HFFc6 (cell line): ENCODE measurements at places on chromosomes 2 and 18. TPM values are rescaled to one million over a fixed set of nuclear protein-coding genes. Genes with fewer than 3 reads are reported as not detected.

The NEB gene
- under 0.01 to 0.03 TPM (median 0.02 TPM) in 3 replicates for total RNA-seq

The CREG2 gene
- not detected in 3 replicates for total RNA-seq

The LYG2 gene
- not detected in 3 replicates for total RNA-seq

The ATP6V1C2 gene
- not detected in 3 replicates for total RNA-seq

GRCh38 chr2:30662268-30663131, 144.7 kb downstream of the CAPN13 start:
- no peak for DNase-seq
- H3K36me3 ChIP-seq: peaks cover 18% of the 10 kb centered on the region
- H3K4me1 ChIP-seq: peaks cover 3% of the 10 kb centered on the region; the same call in 1 of the 2 replicates
- peaks cover 3% of the 10 kb centered on the region; the same call in 1 of the 2 replicates for H3K27me3 ChIP-seq

GRCh38 chr2:216485237-216485636, 13.4 kb upstream of the RPL37A start:
- H3K27me3 ChIP-seq: no peaks in the 10 kb centered on the region; the same call in 1 of the 2 replicates
- H3K27ac ChIP-seq: no peak overlapping the region
- peaks cover 21% of the 10 kb centered on the region for H3K4me1 ChIP-seq
- DNase-seq: no peak
- no peak overlapping the region for H3K4me3 ChIP-seq

GRCh38 chr2:174035981-174036742, 71.0 kb upstream of the SP3 start:
- peaks cover 69% of the 10 kb centered on the region for H3K4me1 ChIP-seq
- no peak overlapping the region for H3K27ac ChIP-seq
- H3K4me3 ChIP-seq: no peak overlapping the region
- no peak for DNase-seq
- no peaks in the 10 kb centered on the region for H3K36me3 ChIP-seq
- no peaks in the 10 kb centered on the region; the same call in 1 of the 2 replicates for H3K27me3 ChIP-seq

DNA sequence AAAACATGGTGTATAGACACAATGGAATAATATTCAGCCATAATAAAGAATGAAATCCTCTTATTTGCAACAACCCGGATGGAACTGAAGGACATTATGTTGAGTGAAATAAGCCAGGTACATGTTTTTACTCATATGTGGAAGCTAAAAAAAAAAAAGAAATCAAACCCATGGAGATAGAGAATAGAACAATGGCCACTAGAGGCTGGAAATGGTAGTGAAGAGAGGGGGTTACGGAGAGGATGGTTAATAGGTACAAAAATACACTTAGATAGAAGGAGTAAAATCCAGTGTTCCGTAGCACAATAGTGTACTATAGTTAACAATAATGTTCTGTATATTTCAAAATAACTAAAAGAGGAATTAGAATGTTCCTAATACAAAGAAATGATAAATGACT, 12.8 kb upstream of the KIAA2012 start:
- peaks cover 4% of the 10 kb centered on the region; the same call in 1 of the 2 replicates for H3K27me3 ChIP-seq
- no peaks in the 10 kb centered on the region for H3K36me3 ChIP-seq
- H3K4me3 ChIP-seq: no peak overlapping the region
- no peak for DNase-seq
- H3K4me1 ChIP-seq: peaks cover 33% of the 10 kb centered on the region
- no peak overlapping the region for H3K27ac ChIP-seq

- H3K4me3 ChIP-seq: no peak overlapping the region
- no peaks in the 10 kb centered on the region; the same call in 1 of the 2 replicates for H3K27me3 ChIP-seq
- DNase-seq: no peak
Measured at GRCh38 chr18:36199691-36200295, 12.5 kb downstream of the MOCOS start.

DNA sequence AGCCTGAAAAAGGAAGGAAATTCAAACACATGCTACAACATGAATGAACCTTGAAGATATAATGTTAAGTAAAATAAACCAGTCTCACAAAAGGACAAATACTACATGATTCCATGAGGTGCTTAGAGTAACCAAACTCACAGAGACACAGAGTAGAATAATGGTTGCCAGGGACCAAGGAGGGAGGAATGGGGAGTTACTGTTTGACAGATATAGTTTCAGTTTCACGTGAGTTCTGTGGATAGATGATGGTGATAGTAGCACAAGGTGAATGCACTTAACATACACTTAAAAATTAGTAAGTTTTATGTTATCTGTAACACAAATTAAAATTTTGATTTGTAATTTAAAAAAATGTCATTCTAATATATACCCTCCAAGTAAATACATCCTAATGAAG, 106.9 kb upstream of the ACVR1C start:
- H3K36me3 ChIP-seq: peaks cover 62% of the 10 kb centered on the region
- peaks cover 11% of the 10 kb centered on the region; the same call in 1 of the 2 replicates for H3K4me1 ChIP-seq
- no peak overlapping the region for H3K4me3 ChIP-seq
- no peak for DNase-seq
- H3K27me3 ChIP-seq: no peaks in the 10 kb centered on the region
- H3K27ac ChIP-seq: no peak overlapping the region

- H3K27me3 ChIP-seq: no peaks in the 10 kb centered on the region
- H3K4me1 ChIP-seq: peaks cover 19% of the 10 kb centered on the region
- no peak overlapping the region for H3K4me3 ChIP-seq
- H3K27ac ChIP-seq: no peak overlapping the region
Measured at GRCh38 chr2:189851174-189851826, 67.0 kb downstream of the PMS1 start.

- H3K4me1 ChIP-seq: no peaks in the 10 kb centered on the region
- no peaks in the 10 kb centered on the region for H3K36me3 ChIP-seq
- DNase-seq: no peak
- no peak overlapping the region for H3K27ac ChIP-seq
Measured at GRCh38 chr2:167626301-167626700, 621.1 kb downstream of the STK39 start.

- H3K36me3 ChIP-seq: no peaks in the 10 kb centered on the region
- no peak for DNase-seq
- peaks cover 3% of the 10 kb centered on the region; the same call in 1 of the 2 replicates for H3K27me3 ChIP-seq
- peak overlapping the region; percentile 85 for H3K4me3 ChIP-seq
- H3K27ac ChIP-seq: peak overlapping the region; percentile 51
Measured at GRCh38 chr18:3874125-3874524, 424.2 kb downstream of the TGIF1 start.

DNA sequence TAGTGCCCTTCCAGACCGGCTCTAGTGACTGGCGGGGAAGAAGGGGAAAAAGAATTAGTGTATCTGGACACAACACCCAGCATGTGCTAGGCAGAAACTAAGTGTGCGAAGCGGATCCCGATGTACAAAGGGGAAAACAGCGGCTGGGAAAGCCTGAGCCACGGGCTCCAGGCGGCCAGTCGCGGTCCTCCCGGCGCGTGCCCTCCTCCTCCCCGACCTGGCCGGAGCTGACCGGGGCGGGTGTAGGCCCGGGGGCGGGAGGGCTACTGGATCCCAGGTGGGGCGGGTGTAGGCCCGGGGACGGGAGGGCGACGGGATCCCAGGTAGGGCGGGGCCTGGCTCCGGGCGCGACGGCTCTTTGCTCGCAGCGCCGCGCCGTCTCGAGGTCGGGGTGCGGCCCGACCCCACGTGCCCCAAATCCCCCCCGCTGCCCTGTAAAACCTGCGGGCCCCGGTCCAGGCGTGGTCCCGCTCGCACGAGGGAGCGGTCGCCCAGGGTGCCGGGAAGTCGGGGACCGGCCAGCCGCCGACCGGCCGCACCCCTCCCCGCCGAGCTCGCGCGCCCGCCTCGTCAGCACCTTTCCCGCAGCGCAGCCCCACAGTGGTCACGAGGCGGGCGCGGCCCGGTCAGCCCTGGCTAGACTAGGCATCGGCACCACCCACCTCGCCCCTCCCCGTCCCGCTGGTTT, 48.8 kb downstream of the C2orf42 start:
- H3K27ac ChIP-seq: peak overlapping the region; percentile 95
- peaks cover 32% of the 10 kb centered on the region for H3K4me1 ChIP-seq
- H3K36me3 ChIP-seq: peaks cover 4% of the 10 kb centered on the region; the same call in 1 of the 2 replicates
- H3K27me3 ChIP-seq: peaks cover 2% of the 10 kb centered on the region
- peak overlapping the region; percentile 84 for H3K4me3 ChIP-seq

GRCh38 chr18:27567434-27567833, 382.3 kb upstream of the CHST9 start:
- no peak overlapping the region for H3K27ac ChIP-seq
- DNase-seq: no peak
- H3K36me3 ChIP-seq: no peaks in the 10 kb centered on the region

DNA sequence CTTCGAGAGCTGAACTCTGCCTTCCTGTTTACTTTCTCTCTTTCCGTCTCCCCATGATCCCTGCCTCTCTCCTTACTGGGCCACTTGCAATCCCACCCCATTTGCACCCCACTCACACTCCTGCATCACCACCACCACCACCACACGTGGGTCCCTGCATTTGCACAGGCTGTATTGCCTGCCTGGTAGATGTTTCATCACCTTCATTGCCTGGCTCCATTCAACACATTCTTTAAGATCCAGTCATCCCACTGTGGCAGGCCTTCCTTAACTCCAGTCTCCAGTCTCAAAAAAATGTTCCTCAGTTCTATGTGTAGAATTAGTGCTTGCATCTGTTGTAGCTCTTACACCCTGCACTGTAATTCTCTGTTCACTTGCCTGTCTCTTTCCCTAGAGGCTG, 13.9 kb downstream of the NOSTRIN start:
- H3K27ac ChIP-seq: peak overlapping the region; percentile 27
- peaks cover 44% of the 10 kb centered on the region for H3K4me1 ChIP-seq
- DNase-seq: peak; percentile 78
- H3K27me3 ChIP-seq: peaks cover 3% of the 10 kb centered on the region; the same call in 1 of the 2 replicates
- no peaks in the 10 kb centered on the region for H3K36me3 ChIP-seq
- peak overlapping the region; percentile 14; the same call in 1 of the 2 replicates for H3K4me3 ChIP-seq
